ENCODE measurements at places on chromosomes 7 and 10.

GRCh38 chr10:71964098-71964742 is at the start of gene CHST3:
CHST3 (plus strand) TSS chr10:71964395; CDS start chr10:72005843, 41,448 bp downstream.
- no peak for DNase-seq

DNA sequence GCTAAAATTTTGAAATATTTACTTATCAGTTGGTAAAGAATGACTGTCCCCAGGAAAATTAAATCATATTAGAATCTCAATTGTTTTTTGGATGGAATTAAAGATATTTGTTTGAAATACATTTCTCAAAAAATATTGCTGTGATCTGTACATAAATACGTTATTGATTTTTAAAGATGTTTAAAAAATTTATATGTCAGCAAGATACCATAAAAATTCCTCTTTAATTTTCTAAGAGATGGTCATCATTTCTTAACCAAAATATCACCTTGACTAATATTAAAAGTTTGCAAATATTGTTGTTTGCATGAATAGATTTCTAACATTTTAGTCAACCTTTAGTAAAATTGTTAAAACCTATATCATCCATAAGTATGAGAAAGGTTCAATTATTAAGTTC is 147.4 kb upstream of the WNT16 start:
- no peak for DNase-seq

GRCh38 chr7:11343136-11343535 is 369.5 kb downstream of the PHF14 start:
- DNase-seq = no peak

DNA sequence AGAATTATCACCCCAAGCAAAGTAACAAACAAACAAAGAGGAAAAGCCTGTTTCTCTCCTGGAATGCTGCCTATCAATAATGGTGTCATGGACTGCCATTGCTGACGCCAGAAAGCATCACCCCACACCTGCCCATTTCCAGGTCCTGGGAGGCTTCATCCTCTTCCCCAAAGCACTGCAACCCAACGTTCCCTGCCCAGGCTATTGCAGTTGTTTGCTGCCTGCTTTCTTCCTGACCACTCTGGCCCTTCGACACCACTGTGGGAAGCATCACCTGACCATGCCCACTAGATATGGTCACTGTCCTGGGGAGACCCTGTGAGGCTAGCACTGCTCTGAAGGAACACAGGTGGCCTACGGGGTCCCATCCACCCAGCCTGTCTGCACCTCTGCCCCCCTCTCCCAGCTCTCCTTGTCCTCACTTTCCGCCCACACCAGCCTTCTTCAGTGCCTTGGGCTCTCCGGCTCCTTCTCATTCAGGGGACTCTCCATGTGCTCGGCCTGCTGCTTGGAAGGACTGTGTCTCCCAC is 439.6 kb downstream of the GLRX3 start:
- DNase-seq = no peak

- no peak for DNase-seq
Measured at GRCh38 chr7:81752318-81752714, 17.5 kb downstream of the HGF start.

DNA sequence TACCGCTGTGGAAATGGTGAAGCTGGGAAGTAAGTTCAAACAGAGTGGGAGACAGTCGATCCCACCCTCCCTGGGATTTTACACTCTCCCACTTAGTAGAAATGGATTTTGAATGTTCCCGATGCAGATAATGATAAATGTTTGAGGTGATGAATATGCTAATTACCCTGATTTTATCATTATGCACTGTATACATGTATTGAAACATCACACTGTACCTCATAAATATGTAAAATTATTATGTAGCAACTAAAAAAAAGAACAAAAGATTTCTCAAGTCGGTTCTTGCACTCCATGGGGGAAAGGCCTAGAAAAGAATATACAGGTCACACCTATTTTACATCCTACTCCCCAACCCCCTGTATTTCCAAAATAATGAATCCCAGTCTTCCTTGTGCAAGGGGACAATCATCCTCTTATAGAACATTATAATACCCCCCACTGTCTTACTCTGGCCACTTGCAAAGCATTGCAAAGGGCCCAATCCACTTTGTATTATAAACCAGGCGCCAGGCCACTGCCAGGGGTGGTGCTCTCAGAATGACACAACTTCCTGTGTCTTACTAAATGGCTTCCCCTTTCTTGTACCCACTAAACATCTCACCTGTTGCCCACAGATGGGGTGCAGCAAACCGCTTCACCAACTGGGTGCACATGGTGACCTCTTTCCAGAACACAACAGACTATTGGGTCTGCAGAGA is 20.6 kb upstream of the OR2AE1 start:
- DNase-seq = no peak
